ENCODE measurements at places on chromosomes 2 and 18. TPM values are rescaled to one million over a fixed set of nuclear protein-coding genes. Genes with fewer than 3 reads are reported as not detected.

GRCh38 chr2:48691935-48692691, 63.4 kb downstream of the LHCGR start:
- DNase-seq, result no peak

- DNase-seq, result no peak
These were observed 185.5 kb upstream of the CYRIA start for GRCh38 chr2:16851126-16851525.

DNA sequence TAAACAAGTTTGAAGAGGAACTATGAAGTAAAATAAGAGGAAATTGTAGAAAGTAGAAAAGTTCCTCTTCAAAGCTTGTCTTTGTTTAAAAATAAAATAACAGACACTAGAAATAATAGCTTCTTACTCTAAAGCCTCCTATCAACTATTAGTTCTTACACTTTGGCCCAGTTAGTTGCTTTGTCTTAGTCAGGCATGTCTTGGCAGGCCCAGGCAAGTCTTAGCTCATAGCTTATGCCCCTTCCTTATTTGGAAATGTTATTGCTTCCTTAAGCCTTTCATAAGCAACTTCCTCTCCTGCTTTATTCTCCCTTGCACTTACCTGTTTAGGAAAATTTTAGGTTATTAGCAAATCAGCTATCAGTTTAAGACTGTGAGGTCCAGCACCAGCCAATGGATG, 950.6 kb upstream of the LRATD1 start:
- DNase-seq, result no peak

- DNase-seq, result no peak
These were observed 5.0 kb downstream of the RFX8 start for GRCh38 chr2:101469863-101470262.

DNA sequence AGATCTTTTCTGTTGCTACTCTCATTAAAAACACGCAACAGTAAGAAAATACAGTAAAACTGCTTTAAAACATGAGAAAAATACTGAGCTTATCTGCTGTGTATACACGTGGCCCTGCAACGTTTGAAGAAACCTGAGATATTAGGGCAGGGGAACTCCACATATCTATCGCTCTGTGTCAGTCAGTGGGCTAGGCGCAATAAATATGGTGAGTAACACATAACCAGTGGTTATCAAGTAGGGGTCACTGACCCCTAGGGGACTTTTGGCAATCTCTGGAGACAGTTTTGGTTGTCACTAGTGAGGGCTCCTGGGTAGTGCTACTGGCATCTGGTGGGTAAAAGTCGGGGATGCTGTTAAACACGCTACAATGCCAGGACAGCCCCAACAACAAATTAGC, 14.9 kb downstream of the STAT1 start:
- DNase-seq, result no peak

GRCh38 chr2:158786897-158787296, 8.2 kb upstream of the DAPL1 start:
- no peak for DNase-seq

- no peak for DNase-seq
These were observed 38.5 kb upstream of the MYO3B start for GRCh38 chr2:170139276-170139967.

GRCh38 chr18:55457028-55457427, 131.0 kb downstream of the TCF4 start:
- no peak for DNase-seq

GRCh38 chr2:68709421-68709911, 25.1 kb upstream of the ARHGAP25 start:
- peak; percentile 45 for DNase-seq

DNA sequence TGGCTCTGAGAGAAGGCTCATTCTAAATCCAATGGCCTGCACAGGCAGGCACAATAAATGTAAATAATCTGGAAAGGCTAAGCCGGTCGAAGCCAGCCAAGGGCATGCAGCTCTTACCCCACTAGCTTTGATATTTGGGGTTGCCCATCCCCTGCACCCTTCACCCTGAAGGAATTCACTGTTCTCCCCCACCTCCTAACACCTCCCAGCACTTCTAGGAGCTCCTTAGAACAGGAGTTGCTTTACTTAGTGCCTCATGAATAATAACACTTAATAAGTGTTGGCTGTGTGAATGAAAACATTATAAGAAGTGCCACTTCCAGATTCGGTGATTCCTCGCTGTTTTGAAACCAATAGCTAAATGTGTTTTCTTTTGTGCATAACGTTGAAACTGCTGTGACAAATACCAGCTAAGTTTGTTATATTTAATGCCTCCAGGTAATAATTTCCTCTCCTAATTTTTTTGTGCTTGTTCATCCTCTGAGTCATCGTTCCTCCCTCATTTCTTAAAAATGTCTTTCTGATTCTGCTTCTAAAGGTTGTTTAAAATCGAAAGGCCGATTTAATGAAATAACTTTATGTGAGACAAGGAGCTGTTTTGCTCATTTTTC, 458.8 kb downstream of the METTL4 start:
- DNase-seq, result no peak

DNA sequence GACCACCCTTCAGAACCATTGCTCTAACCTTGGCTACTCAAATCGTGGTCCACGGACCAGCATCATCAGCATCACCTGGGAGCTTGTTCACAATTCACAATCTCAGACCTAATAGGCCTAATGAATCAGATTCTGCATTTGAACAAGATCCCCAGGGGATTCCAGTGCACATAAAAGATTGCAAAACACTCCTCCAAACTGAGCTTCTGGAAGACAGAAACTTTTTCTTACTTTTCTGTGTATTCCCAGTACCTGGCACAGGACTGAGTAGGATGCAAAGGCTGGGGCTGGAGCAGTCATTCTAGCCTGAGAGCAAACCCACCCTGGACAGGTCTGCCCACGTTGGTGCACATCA, 115.1 kb upstream of the COPS8 start:
- no peak for DNase-seq

- DNase-seq, result no peak
These were observed 892 bp downstream of the CELF4 start for GRCh38 chr18:37564711-37565100.

GRCh38 chr2:238163481-238164198, 4.9 kb downstream of the ERFE start:
- DNase-seq, result no peak

- DNase-seq, result no peak
These were observed 22.8 kb downstream of the GULP1 start for GRCh38 chr2:188314314-188315054.

- peak; percentile 8 for DNase-seq
These were observed 43.4 kb downstream of the UPP2 start for GRCh38 chr2:158144914-158145625.

- no peak for DNase-seq
These were observed 38.4 kb downstream of the TBC1D8 start for GRCh38 chr2:101112772-101113157.

GRCh38 chr18:76374330-76375281, 120.4 kb downstream of the ZNF516 start:
- DNase-seq, result no peak

DNA sequence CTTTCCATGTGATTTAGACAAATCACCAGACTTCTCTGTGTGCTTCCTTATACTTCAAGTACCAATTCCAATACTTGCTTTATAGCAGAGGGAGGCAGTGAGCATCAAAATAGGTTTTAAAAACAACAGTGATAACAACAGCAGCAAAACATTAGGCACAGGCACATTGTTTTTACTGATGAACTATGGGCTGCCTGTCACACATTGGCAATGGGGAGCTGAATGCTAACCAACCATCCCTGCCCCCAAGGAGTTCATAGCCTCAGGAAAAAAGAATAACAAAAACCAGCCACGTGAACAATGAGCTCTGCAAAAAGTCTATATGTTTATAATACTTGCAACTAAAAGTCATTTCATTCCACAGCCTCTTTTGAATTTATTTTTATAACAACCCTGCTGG, 287.9 kb upstream of the TRIB2 start:
- no peak for DNase-seq

GRCh38 chr2:7819850-7820249, 862.0 kb upstream of the ID2 start:
- no peak for DNase-seq

GRCh38 chr2:222854773-222855700, 5.8 kb upstream of the ACSL3 start:
- no peak for DNase-seq

GRCh38 chr2:186281726-186282125, 204.3 kb upstream of the ZC3H15 start:
- DNase-seq, result no peak

DNA sequence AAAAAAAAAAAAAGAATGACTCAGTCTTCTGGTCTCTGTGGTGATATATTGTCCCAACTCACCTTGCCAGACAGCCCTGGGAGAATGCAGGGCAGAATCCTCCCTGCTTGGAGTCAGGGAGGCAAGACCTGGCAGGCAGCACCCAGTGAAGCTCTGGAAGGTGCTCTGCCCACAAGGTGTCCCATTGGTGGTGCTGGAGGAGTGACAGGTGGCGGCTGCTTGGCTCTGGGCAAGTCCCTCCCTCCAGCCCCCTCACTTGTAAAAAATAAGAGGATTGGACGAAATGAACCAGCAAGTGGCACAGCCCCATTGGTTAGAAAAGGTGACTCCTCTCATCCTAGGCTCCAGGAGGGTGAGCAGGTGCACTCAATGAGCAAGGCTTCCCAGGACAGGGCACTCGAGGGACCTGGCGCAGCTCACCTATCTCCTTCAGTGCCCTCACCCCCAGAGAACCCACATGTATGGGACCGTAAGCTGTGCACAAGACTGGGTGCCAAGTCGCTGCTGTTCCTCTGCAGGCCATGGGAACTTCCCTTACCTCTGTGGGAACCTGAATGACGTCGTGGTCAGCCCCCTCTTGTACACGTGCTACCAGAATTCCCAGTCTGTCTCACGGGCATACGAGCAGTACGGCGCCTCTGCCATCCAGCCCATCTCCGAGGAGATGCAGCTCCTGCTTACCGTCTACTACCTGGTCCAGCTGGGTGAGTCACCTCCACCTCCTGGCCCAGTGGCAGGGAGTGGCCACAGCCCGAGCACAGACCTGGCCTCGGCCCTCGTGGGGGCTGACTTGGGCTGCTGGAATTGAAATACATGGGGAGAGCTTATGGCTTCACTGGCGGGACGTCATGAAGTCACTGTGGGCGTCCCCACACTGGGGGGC, 54.6 kb downstream of the GREB1 start:
- DNase-seq, result no peak

GRCh38 chr18:36402765-36403396, 105.4 kb downstream of the FHOD3 start:
- no peak for DNase-seq

DNA sequence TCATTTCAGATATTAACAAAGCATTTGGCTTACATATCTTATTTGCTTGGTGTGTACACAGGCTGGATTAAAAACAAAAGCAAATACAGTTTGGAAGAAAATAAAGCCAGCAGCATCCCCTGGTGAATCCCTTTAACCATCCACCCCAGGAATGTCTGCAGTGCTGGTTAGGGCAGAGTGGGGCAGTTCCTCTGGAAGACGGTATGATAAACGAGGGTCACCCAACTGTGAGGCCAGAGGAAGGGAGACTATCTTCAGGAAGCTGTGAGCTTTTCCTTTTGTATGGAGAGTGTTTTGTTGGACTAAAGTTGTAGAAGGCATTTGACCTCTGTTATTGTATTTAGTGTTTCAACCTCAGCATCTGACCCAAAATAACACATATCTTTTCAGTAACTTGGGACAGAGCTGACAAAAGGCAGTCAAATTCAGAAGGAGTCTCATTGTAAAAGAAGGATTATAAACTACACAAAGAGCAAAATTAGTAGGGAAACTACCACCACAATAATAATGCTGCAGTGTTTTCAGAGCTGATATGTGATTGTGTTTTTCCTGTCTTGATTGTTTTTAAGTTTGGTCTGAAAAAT, 159.1 kb downstream of the FMNL2 start:
- DNase-seq, result no peak

DNA sequence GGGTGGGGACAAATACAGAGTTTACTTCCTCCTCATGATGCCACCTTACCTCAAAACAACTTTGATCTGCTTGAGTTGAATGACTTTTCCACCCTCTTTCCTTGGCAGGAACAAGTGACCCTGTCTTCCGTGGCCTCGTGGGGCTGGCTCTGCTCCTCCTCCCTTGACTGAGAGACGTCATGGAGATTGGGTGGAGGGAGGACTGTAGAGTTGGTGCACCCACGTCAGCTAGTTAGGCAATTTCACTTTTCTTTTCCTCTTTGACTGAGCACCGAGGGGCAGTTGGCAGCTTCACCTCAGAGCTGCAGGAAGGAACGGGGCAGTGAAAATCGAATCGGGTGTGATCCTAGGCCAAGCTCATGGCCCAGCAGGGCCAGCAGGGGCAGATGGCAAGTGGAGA, at the start of gene SP140:
TSS of gene SP140 (plus strand) at position 251 of the 400 bp plus-strand sequence. CDS start at position 360, 109 bp downstream.
- DNase-seq, result no peak

DNA sequence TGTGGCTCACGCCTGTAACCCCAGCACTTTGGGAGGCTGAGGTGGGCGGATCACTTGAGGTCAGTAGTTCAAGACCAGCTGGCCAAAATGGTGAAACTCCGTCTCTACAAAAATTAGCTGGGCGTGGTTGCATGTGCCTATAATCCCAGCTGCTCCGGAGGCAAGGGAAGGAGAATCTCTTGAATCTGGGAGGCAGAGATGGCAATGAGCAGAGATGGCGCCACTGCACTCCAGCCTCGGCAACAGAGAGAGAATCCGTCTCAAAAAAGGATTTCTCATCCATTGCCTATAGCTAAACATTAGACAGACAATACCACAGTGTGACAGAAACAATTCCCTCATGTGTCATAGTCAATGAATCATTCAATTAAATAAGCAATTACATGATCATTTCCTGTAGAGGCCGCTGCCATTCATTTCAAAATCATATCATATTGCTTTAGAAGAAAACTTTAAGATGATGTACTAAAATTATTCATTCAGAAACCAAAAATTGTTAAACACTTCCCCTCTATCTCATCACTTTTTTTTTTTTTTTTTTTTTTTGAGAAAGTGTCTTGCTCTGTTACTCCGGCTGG, 69.5 kb upstream of the TGIF1 start:
- peak; percentile 24 for DNase-seq

GRCh38 chr2:64652231-64653108, 1.2 kb downstream of the SERTAD2 start:
- DNase-seq, result no peak

Gene LAMA3
- total RNA-seq, result 5.6 TPM

Gene ABCG5
- not detected for total RNA-seq

Gene FOSL2
- 44.8 TPM for total RNA-seq

Gene ZNG1B
- total RNA-seq, result 39.9 TPM

Gene SERTAD2
- total RNA-seq, result 80.1 TPM

Gene SLC38A11
- not detected for total RNA-seq

Gene ATP5MC3
- total RNA-seq, result 361 TPM

Gene PARD3B
- total RNA-seq, result 2.0 TPM

Gene HOXD12
- 0.27 TPM for total RNA-seq

Gene DSC2
- 33.4 TPM for total RNA-seq

Gene CCDC68
- total RNA-seq, result 6.6 TPM

Gene PAX8
- total RNA-seq, result 4.4 TPM

Gene FAHD2A
- 25.4 TPM for total RNA-seq

Gene SLC19A3
- not detected for total RNA-seq

Gene CHN1
- total RNA-seq, result 3.6 TPM

Gene PCARE
- not detected for total RNA-seq

Measured in HCT116 (cell line).